ENCODE measurements at places on chromosomes 6 and 20. TPM values are rescaled to one million over a fixed set of nuclear protein-coding genes. Genes with fewer than 3 reads are reported as not detected.

Gene UNC5CL
- polyA plus RNA-seq = 7.2 TPM

Gene RNF5
- 71.9 TPM for polyA plus RNA-seq

- DNase-seq = no peak
Measured at GRCh38 chr20:7692478-7692877, 247.8 kb downstream of the HAO1 start.

- DNase-seq = no peak
Measured at GRCh38 chr6:127462376-127462775, 3.2 kb upstream of the KIAA0408 start.

- no peak for DNase-seq
Measured at GRCh38 chr6:23173234-23173633, 603.9 kb downstream of the HDGFL1 start.

DNA sequence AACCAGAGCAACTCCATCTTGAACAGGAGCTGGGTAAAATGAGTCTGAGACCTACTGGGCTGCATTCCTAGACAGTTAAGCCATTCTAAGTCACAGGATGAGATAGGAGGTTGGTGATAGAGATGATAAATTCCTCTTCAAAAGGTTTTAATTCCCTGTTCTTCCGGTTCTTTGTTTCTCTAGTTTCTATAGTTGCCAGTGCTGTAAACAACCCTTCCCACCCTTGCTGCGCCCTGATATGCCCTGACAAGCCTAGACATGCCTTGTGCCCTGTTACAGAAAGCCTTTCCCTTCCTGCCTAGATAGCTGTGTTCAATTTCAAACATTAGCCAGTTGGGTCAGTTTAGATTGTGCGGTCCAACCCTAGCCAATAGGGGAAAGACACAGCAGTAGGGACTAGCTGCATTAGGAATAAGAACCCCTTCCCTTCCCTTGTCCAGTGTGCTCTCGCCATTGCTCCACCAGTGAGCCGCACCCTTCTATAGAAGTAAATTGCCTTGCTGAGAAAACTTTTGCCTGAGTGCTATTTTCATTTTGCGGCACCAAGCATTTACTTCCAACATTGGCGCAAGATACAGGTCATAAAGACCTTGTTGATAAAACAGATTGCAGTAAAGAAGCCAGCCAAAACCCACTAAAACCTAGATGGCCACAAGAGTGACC lies 52.5 kb upstream of the CCN2 start:
- no peak for DNase-seq

DNA sequence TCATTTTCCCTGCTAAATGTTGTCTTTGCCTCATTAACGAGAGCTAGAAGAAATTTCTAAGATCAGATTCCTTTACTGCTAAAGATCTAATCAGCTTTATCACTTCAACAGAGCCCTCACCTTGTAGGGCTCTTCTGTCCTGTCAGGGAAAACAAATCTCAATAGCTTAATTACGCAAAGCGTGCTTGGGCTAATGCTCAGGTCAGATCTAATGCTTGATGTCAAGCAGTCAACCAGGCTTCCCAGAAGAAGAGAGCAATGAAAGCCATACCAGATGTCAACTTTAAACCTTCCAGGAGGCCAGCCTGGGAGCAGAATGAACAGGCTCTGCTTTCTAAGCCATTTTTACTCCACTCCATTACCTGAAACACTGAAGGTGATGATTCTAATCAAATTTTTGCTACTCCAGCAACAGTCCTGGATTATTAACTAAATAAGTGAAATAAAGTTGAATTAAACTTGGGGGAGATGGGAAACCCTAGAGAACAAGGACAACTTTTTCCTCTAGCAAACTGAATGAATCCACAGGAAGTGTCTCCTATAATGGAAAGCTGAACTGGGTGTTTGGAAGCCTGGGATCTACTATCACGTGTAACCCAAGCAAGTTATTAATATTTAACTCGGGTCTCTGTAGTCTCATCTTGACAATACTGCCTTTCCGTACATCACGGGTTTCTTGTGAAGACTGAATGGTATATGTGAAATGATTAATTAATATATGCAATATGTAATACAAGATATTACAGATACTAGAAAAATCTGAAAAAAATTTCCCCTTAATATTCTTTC lies 273.7 kb downstream of the PTPRK start:
- DNase-seq = no peak

DNA sequence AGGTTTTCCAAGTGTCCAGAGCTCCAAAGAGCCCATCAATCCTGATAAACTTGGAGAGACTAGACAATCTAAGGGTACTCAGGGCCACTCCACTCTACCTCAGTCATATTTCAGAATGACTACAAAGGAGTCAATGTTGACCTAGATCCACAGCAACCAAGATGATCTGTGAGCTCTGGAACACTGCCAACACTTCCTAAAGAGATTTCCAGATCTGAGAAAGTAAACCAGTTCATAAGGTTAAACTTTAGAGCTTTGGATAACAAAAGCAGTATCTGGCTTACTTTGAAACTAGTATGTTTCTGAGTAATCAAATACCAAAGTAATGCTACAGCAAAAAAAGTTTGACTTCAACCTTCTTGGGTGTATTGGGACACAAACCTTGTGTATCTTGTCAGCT lies 122.7 kb downstream of the BTBD9 start:
- DNase-seq = no peak

DNA sequence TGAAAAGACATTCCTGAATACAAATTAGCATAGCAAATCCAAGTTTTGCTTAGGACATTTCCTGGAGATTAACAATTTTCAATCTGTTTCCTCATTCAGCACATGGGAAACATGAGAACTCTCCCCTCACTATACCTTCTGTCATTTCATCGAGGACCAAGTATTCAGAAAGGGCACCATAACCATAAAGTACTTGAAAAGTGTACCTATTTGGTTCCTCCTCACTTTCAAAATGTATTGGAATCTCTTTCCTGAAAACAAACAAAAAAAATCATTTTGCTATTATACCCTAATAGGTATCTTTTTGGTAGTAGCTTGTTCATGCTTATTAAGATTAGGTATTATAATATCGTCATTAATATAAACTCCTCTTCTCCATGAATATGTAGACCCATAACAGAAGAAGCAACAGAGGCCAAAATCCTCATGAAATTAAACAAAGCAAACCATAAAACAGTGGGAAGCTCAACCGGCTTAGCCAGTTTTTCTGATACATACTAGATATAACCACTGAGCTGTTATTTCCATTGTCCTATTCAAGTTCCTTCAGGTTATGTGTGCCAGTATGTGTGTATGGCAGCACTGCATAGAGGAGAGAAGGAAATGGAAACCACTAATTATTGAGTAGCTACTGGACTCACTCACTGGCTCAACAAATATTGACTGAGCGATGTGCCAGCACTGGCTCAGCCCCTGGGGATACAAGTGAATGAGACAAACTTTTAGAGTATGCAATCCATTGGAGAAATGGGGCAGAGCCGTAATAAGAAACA lies 274.0 kb downstream of the MAFB start:
- DNase-seq = no peak

DNA sequence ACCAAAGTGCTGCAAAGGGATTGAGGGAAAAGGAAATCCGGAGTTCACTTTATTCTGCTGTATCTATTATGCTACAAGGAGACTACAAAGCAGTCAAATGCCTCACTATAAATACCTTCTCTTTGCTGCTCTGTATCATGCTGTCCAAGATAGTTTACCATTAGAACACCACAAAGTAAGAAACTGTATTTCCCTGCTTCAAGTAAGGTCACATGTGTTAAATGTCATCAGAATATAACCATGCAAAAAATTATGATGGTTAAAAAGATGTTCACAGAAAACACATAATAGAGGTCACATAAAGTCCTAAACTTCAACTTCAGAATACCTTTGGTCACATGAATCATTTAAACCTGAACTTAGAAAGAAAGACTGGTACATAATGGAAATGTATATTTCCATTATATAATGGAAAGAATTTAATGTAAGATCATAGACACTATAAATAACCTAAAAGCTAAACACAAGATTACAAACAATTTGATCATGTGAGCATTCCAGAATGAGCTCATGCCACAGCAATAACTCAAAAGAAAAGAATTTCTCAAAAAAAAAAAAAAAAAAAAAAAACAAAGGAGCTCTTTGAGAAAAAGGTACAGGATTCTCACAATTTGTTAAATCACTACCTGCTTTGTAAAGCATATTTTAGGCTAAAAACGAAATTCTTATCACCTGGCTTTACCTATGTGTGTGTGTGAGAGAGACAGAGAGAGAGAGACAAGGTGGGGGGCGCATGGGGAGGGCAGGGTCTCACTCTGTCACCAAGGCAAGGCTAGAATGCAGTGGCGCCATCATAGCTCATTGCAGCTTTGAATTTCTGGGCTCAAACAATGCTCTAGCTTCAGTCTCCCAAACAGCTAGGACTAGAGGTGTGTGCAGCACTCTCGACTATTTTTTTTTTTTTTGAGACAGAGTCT lies 58.7 kb downstream of the KIF13A start:
- no peak for DNase-seq
